Stimulated activated CD8-positive, alpha-beta memory T cell treated with anti-CD3 and anti-CD28 coated beads, Interleukin-2, amount 100 ng/mL, for 48 hours (primary cell): ENCODE measurements at places on chromosomes 3 and 15.

DNA sequence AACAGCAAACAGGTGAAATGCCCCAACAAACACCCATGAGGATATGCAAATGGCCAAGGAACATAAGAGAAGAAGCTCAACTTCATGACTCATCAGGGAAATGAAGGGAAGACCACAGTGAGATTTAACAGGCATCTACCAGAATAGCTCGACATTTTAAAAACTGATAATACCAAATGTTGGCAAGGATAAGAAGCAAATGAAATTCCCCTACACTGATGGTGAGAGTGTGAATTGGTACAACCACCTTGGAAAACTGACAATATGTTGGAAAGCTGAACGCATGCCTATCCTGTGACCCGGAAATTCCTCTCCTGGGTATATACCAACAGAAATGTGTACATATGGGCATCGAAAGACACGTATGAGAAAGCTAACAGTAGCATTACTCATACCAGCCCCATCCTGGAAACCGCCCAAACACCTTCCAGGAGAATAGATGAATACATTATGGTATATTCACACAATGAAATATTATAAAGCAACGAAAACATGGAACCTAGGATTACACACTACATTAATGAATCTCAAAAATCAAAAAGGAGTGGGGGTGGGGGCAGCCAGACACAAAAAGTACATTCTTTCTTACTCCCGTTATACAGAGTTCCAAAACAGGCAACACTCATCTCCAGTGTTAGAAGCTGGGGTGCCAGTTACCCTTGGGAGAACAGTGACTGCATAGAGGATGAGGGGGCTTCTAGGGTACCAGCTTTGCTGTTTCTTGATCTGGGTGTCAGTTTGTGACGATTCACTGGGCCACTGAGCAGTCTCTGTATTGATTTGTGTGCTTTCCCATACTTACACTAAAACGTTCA is 16.9 kb downstream of the RFTN1 start:
- no peak for DNase-seq

- no peak for DNase-seq
Measured at GRCh38 chr3:50930371-50931208, 255.9 kb downstream of the DOCK3 start.

DNA sequence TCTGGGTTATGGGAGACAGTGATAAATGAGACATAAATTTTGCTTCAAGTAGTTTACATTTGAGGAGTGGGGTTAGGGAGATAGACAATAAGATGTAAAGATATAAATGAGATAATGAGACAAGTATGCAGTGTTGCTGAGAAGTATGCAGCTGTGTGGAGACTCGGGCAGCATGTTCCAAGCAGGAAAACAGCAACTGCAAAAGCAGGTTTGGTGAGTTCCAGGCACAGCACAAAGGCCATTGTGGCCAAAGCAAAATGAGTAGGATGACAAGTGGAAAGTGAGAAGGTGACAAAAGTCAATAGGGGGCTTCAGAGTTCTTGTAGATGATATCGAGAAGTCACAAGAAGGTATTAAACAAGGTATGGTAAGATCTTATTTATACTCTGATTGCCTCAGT is 259.1 kb upstream of the PEX5L start:
- DNase-seq, result no peak

- DNase-seq, result no peak
Measured at GRCh38 chr3:74605437-74605836, 9.0 kb downstream of the CNTN3 start.

DNA sequence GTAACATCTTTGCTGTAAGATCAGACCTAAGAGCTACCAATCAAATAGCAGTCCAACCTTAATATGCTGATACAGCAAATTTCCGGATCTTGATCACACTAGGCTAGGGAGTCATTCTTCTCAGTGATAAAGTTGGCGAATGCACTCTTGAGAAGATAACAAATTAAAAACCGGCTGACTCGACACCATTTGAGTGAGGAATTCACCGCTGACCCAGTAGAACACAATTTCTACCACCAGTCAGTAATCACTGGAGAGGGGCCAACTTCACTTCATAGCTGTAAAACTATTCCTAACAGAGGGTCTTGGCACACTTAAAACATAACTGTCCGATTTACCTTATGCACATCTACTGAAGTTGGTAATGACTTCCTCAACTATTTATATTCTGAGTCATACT is 47.2 kb downstream of the MEIS2 start:
- no peak for DNase-seq
